ENCODE measurements at places on chromosomes 16 and 17. TPM values are rescaled to one million over a fixed set of nuclear protein-coding genes. Genes with fewer than 3 reads are reported as not detected.

TPPP3 gene
- 135 TPM for total RNA-seq

ATP2A1 gene
- 502 TPM for total RNA-seq

CD300LF gene
- 0.52 TPM for total RNA-seq

NPIPB9 gene
- total RNA-seq = 4.2 TPM

DPEP1 gene
- total RNA-seq = not detected

MYO18A gene
- 171 TPM for total RNA-seq

All from skeletal muscle tissue (tissue), 5 donors.